ENCODE measurements at places on chromosomes 4 and X. TPM values are rescaled to one million over a fixed set of nuclear protein-coding genes. Genes with fewer than 3 reads are reported as not detected.

Gene CCNB3
- polyA plus RNA-seq, result 0.51 TPM

DNA sequence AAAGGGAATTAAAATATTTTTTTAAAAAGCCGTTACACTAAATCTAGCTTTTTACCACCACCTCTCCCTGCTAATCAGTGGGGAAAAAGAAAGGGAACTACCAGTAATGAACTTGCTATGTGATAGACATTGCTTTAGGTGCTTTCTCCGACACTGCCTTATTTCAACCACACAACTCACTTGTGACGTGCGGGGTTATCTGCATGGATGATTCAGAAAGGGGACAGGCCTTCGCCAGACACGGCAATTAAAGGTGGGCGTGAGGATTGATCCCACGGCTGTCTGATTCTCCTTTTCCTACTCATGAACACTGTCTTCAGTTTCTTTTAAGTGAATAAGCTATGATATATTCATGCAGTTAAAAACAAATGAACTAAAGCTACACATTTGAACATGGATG is 882 bp upstream of the CXCR3 start:
- DNase-seq, result no peak

DNA sequence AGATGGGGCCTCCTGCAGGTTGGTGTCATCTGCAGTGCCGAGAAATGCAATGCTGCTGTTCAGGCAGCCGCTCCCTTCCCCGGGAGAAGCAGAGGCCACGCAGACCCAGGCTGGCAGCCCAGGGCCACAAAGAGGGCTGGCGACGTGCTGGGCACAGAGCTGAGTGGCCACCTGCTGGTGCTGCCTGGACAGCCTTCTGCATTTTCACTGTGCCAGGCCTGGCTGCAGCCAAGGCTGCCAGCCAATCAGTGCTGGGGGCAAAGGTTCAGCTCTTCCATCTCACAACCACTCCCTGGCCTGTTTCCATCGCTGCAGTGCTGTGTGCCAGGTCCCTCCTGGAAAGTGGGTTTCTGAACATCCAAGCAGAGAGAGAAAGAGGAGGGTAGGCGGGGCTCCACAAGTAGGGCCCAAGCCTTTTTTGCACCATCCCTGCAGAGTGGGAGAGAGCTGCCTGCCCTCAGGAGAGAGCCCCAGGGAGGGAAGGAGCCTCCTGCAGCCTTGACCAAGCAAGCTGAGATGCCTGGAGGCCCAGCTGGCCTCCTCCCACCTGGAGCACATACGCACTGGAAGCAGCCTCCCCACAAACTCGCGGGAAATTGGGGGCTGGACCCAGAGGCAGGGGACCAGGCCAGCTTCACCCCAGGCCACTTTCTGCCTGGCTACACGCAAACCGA is 20.1 kb downstream of the ADRA2C start:
- DNase-seq, result no peak

GRCh38 chrX:110055616-110056015 is 52.7 kb downstream of the TMEM164 start:
- DNase-seq, result no peak

Measured in left lung (tissue), 14 donors.